ENCODE measurements at places on chromosomes 1 and 21. TPM values are rescaled to one million over a fixed set of nuclear protein-coding genes. Genes with fewer than 3 reads are reported as not detected.

USP24 gene
- 48.7 TPM for total RNA-seq

BARHL2 gene
- total RNA-seq: not detected

TLR5 gene
- 3.1 TPM for total RNA-seq

- no peaks in the 10 kb centered on the region for H3K27me3 ChIP-seq
- no peak overlapping the region for H3K27ac ChIP-seq
- no peak overlapping the region for H3K4me3 ChIP-seq
- no peaks in the 10 kb centered on the region for H3K4me1 ChIP-seq
- H3K36me3 ChIP-seq: peaks cover 5% of the 10 kb centered on the region
- DNase-seq: no peak
Observed at GRCh38 chr1:168234846-168235547, 9.2 kb downstream of the SFT2D2 start.

DNA sequence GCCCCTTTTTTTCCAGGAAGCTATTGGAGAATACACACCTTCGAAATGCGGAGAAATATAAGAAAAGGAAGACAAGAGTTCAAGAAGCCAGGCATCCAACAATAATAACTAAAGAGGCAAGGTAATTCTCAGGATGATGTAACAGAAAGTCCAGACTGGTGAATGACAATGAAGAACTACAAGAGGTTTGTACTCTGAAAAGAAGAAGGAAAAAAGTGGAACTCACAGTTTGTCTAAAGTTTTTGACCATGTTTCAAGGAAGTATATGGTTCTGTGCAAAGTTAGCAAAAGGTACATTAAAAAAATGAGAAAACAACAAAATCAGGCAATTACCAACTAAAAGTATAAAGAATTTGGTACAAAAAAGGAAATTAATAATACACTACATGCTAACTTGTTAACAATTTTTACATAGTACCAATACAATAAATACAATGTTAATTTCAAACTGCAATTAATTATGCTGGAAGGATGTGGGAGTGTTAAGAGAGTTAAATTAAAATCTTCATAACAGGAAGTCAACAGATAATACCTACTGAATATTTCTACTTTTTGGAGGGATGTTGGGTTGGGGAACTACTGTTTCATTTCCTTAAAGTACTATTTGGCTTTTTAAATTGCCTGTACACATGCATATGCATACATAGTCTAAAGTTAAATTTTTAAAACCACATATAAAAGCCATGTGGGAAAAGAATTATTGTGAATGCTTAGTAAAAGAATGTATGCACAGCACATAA is 12.9 kb upstream of the CD55 start:
- H3K27me3 ChIP-seq: no peaks in the 10 kb centered on the region
- H3K36me3 ChIP-seq: no peaks in the 10 kb centered on the region
- no peak for DNase-seq
- H3K4me3 ChIP-seq: no peak overlapping the region
- no peak overlapping the region for H3K27ac ChIP-seq

GRCh38 chr1:180501865-180502360 is 464 bp downstream of the ACBD6 start:
- H3K27ac ChIP-seq: peak overlapping the region; percentile 92
- no peaks in the 10 kb centered on the region for H3K27me3 ChIP-seq
- DNase-seq: no peak
- H3K4me3 ChIP-seq: peak overlapping the region; percentile 94
- no peaks in the 10 kb centered on the region for H3K36me3 ChIP-seq

- H3K27me3 ChIP-seq: no peaks in the 10 kb centered on the region
- H3K4me1 ChIP-seq: no peaks in the 10 kb centered on the region
Observed at GRCh38 chr1:228120857-228121489, 11.9 kb upstream of the MRPL55 start.

DNA sequence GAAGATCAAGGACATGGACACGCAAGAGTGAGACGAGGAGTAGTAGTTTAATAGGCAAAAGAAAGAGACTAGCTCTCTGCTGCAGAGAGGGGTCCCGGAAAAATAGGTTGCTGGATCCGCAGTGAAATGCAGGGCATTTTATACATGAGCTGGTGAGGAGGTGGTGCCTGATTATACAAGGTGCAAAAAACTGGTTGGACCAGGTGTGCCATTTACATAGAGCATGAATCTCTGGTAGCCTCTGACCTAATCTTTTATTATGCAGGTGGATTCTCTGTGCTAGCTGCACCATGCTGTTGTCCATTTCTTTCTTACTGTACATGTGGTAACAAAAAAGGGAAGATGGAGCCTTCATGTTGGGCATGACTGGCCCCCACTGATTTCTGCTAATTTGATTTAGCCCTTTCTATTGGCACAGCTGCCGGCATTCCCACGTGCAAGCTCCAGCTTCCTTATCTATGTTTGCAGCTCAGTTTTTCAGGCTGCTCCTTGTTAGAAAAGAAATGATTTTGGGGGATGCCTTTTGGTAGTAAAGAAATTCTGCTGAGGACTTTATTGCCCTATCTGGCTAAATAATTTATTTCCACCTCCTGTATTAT is 548.1 kb downstream of the BRINP3 start:
- no peak overlapping the region for H3K4me3 ChIP-seq
- H3K4me1 ChIP-seq: no peaks in the 10 kb centered on the region
- H3K27me3 ChIP-seq: no peaks in the 10 kb centered on the region
- no peak for DNase-seq
- H3K36me3 ChIP-seq: no peaks in the 10 kb centered on the region

KIRREL1 gene
- 7.1 TPM for total RNA-seq

- no peak for DNase-seq
- H3K36me3 ChIP-seq: no peaks in the 10 kb centered on the region
- H3K27ac ChIP-seq: no peak overlapping the region
- no peak overlapping the region for H3K4me3 ChIP-seq
- no peaks in the 10 kb centered on the region for H3K27me3 ChIP-seq
Observed at GRCh38 chr21:36113647-36114428, 21.0 kb upstream of the CBR3 start.

PLEKHG5 gene
- 2.6 TPM for total RNA-seq

GRCh38 chr1:156129687-156130577 is 15.4 kb downstream of the LMNA start:
- peak; percentile 93 for DNase-seq
- peak overlapping the region; percentile 99 for H3K27ac ChIP-seq
- H3K27me3 ChIP-seq: no peaks in the 10 kb centered on the region

DNA sequence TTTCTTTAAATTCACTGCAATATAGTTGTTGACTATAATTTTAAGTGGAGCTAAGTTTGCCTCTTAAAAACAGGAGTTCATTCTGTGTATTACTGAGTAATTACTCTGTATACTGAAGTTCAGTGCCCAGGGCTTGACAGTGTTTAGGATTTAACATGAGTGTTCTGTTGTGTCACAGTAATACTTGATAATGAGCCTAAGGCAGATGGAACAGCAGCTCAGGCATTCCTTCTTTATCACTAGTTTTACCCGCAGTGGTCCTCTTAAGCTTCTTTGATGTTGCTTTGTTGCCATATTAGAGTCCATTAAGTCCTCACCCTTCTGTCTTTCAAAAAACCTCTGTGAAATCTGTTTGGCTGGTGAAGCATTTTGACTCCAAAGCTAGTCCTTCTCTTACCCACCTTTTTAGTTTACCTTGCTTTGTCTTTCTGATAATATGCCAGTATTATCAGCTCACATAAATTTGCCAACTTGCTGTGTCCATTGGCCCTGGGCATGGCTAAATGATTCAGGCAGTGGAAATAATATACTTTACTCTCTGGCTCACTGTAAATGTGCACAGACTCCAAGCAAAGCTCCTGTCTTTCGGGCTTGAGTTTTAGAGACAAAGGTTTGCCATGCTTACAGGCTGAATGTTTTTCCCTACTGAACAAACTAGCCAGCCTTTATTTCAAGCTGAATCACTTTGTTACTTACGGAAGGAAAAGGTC is 17.7 kb downstream of the HIPK1 start:
- no peaks in the 10 kb centered on the region for H3K27me3 ChIP-seq
- H3K36me3 ChIP-seq: no peaks in the 10 kb centered on the region
- peaks cover 38% of the 10 kb centered on the region for H3K4me1 ChIP-seq
- DNase-seq: no peak

- no peak overlapping the region for H3K27ac ChIP-seq
- no peaks in the 10 kb centered on the region for H3K27me3 ChIP-seq
- no peak overlapping the region for H3K4me3 ChIP-seq
Observed at GRCh38 chr1:107379826-107380225, 239.0 kb downstream of the NTNG1 start.

DNA sequence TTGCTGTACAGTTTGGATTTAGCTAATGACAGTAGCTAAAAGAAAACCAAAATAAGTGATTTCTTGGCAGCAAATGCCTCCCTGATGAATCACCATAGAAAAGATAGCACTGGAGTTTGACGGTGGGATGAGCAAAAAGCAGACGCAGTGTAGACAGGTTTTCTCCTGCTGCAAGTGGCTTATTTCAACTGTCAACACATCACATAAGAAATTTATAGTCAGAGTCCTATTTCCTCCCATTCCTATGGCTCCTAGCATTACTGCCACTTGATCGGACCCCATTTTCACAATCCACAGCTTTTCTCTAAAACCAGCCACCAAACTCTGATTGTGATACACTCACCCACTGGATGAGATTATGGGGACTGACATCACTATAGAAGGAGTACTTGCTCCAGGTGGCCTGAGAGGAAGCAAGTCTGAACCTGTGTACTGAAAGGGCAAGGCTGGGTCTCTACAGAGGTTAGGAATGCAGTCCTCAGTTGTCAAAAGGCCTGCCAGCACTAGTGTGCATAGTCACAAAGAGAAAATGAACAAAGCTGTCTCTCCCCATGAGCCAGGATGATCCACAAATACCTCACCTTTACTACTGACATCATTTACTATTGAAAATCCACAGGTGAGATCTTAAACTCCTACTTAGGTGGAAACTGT is 359.8 kb downstream of the LTN1 start:
- no peaks in the 10 kb centered on the region for H3K4me1 ChIP-seq
- DNase-seq: no peak
- peak overlapping the region; percentile 53 for H3K27ac ChIP-seq
- H3K36me3 ChIP-seq: no peaks in the 10 kb centered on the region
- H3K4me3 ChIP-seq: no peak overlapping the region

PDE9A gene
- 1.6 TPM for total RNA-seq

GRCh38 chr1:161200992-161201835 is 953 bp upstream of the NDUFS2 start:
- peak overlapping the region; percentile 96 for H3K27ac ChIP-seq
- peak; percentile 76 for DNase-seq
- peak overlapping the region; percentile 87 for H3K4me3 ChIP-seq

HSD3B2 gene
- 5.4 TPM for total RNA-seq

GRCh38 chr1:171984850-171985485 is 143.7 kb downstream of the DNM3 start:
- H3K4me1 ChIP-seq: peaks cover 6% of the 10 kb centered on the region
- no peak overlapping the region for H3K4me3 ChIP-seq

DNA sequence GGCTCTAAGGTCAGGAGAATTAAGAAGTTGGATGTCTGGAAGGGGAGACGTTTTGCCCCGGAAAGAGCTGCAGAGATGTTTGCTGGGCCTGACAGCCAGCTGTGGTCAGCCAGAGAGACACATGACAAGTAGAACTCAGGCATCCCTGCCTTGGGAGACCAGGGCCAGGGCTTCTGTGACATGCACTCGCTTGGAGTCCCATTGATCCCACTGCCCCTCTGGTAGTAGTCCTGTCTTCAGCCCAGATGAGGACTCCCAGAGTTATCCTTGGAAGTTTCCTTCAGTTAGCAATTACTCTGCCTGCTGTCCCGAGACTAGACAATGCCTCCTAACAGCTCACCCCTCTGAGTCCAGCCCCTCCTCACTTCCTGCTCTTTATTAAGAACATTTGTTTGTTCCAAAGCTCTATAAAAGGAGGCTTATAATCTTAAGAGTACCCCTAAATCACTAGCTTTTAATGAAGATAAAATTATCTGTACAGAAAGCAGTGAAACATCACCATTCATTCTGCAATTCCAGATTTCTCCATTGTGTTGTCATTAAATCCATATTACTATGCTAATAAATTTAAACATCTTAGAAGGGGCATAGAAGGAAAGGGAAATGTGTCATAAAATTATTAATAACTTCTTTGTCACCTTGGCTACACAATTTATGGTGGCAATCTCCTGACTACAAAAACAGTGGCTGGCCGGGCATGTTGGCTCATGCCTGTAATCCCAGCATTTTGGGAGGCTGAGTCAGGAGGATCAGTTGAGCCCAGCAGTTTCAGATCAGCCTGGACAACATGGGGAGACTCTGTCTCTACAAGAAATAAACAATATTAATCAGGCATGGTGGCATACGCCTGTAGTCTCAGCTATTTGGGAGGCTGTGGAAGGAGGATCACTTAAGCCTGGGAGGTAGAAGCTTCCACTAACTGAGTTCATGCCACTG is 94.2 kb downstream of the KCNK1 start:
- no peaks in the 10 kb centered on the region for H3K4me1 ChIP-seq
- no peak for DNase-seq
- H3K27ac ChIP-seq: no peak overlapping the region

GRCh38 chr1:8381618-8382017 is 63.7 kb downstream of the SLC45A1 start:
- no peak for DNase-seq
- H3K36me3 ChIP-seq: no peaks in the 10 kb centered on the region
- peaks cover 98% of the 10 kb centered on the region for H3K4me1 ChIP-seq
- peak overlapping the region; percentile 86 for H3K27ac ChIP-seq
- no peak overlapping the region for H3K4me3 ChIP-seq

DNA sequence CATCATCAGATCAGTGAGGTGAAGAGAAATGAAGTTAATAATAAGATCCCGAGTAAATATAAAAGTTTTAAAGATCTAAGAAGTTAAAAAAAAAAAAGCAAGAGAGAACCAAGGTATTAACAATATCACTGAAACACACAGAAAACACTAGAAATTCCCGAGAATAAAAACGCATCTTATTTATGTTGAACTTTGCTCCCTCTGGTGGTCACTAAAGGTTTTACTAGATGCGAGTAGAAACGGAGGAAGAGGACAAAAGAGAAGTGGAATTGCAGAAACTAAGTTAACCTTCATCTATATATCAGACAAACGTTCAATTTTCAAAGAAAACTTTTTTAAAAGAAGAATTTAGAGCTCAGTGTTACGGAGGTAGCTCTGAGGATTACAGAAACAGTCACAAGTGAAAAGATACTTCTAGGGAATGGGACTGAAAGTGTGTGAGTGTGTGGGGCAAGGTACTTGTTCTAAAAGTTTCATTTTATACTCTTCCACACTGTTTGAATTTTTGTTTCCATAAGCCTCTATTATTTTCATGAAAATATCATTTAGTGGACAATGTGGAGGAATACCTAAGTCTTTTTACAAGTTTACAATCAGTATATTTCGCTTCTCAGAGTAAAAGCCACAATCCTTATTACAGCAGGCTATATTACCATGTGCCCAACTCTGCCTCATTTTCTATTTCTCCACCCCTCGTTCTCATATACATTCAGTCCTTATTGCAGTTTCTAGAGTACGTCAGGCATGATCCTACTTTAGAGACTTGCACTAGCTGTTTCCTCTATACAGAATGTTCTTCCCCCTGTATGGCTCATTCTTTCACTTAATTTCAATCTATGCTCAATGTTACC is 19.7 kb downstream of the ACBD6 start:
- H3K27me3 ChIP-seq: no peaks in the 10 kb centered on the region
- H3K4me3 ChIP-seq: no peak overlapping the region
- no peaks in the 10 kb centered on the region for H3K4me1 ChIP-seq
- H3K36me3 ChIP-seq: peaks cover 44% of the 10 kb centered on the region

CDA gene
- total RNA-seq: 2.0 TPM
